Mucosa of descending colon (tissue), 3 donors: ENCODE measurements at places on chromosomes 2 and 18. TPM values are rescaled to one million over a fixed set of nuclear protein-coding genes. Genes with fewer than 3 reads are reported as not detected.

Gene KCNG2
- not detected for total RNA-seq

Gene IL1R1
- 17.8 TPM for total RNA-seq

- no peak for DNase-seq
Measured at GRCh38 chr2:212904646-212905045, 246.8 kb downstream of the IKZF2 start.

DNA sequence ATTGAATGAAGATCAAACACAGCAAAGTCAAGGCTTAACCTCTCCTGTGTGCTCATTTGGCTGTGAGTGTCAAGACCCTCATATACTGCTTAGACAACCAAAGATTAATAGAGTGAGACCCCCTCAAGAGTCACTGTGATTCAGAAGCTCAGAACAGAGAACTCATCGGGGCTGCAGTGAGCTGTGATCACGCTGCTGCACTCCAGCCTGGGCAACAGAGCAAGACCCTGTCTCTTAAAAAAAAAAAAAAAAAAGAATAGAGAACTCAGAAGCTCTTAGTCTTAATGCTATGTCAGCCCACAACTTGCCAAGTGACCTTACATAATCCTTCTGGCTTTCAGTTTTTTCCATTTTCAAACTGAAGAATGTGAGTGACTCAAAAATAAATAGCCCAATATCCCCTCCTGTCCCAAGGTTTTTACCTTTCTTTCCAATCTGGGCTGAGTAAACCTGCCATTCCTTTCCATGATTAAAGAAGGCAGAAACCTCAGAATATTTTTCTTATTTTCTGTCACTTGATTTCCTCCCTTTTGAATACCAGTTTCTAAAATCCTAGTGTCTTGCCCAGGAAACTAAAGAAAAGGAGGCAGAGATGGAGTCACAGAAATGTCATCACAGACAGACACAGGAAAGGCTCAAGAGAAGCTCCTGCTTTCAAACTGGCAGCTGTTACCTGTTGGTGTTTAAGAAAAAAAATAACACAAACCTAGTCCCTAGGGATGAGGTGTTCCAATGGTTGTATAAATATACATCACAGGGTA is 102.4 kb downstream of the CACNB4 start:
- DNase-seq, result no peak

- no peak for DNase-seq
Measured at GRCh38 chr2:23280401-23280800, 104.6 kb upstream of the KLHL29 start.

Gene EGR4
- not detected for total RNA-seq

- DNase-seq, result no peak
Measured at GRCh38 chr2:83572400-83572799, 886.7 kb downstream of the SUCLG1 start.

DNA sequence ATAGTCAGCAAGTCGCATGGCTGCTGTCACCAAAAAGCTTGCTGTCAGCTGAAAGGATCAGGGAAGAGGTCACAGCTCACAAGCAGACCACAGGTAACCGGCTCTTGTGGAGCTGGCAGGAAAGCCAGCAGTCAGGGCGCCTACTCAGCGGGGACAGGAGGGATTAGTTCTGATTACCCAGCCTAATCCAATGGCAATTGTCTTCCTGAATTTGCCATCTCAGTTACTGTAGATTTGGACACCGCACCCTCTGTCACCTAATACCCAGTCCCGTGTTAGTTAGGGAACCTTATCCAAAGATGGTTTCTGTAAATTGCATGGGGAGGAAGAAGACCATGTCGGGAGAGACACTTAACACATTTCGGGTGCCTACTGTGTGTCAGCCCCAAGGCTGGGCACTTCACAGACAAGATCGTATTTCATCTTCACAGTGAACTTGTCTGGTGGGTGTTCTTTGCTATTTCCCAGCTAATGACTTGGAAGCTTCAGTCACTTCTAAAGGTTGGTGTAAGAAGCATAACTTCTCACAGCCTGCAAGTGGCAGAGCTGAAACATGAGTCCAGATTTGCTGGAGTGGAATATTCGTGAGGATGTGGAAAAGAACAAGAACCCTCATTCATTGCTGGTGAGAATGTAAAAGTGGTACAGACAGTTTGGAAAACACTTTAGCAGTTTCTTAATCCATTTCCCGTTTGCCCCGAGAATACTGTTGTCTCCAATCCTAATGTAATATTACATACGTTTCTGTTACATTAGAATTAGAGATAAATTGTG is 9.9 kb downstream of the ALPK2 start:
- DNase-seq, result no peak

DNA sequence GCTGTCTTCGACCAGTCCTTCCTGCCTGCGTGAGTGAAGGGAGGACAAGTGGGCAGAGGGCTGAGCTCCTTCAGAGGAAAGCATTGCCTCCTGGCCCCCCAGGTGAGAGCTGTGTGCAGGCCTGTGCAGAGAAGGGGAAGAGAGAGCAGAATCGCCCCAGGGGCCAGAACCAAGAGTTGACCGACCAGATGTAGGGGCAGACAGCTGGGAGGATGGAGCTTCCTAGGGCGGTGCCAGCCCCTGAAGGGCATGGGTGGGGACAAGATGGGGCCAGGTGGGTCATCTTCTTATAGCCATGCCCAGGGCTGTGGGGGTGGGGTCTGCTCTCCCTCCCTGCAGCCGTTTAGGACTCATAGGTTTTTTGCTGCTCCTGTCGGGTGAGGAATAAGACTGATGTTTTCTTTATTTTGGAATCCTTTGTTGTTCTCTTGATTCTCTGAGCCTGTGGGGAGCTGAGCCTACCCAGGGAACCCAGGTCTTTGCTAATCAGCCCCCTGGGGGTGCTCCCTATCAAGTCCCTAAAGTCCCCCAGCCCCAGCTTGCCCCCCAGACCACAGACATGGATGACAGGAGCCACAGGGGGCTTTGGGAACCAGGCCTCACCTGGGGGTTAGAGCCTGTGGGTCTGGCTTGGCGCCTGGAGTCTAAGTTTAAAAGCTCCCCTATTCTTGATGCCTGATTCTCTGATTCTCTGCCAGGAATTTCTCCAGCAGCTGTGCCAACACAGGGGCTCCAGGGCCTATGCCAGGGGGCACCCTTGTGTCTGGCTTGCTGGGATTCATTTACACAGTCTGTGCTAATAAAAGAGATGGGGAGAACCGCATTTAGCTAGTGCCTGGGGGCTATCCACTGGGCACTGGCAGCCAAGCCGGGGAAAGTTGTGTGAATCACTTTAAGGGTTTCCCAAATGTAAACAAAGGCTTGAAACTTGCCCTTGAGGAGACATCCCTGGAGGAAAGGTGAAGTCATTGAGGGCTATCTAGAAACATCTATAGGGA is 9.3 kb upstream of the EFHD1 start:
- no peak for DNase-seq

Gene CAVIN2
- total RNA-seq, result 6.7 TPM

DNA sequence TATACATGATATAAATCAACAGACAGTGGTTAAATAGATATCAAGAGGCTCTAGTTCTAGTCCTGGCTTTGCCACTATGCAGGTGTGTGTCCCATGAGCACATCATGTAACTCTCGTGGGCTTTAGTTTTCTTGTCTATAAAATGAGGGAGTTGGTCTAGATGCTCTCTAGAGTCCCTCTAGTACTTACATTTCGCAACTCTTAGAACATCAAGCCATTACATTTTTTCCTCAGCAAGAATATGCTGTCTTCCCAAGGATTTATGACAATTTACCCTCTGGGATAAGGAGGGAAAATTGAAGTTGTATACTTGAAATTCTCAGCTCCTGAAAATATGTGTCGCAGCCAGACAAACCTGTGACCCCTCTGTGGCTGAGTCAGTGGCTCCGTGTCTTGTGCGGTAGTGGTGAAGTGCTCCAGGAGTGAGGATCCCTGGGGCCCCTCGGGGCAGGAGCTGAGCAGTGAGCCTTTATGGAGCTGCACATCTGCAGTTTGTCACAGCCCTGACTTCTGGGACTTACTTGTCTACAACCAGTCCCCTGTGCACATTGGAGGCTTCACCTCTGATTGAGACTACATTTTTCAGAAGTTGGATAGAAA is 6.8 kb downstream of the PKP4 start:
- DNase-seq, result no peak

GRCh38 chr2:103847276-103847675 is 1006.6 kb upstream of the POU3F3 start:
- DNase-seq, result no peak

DNA sequence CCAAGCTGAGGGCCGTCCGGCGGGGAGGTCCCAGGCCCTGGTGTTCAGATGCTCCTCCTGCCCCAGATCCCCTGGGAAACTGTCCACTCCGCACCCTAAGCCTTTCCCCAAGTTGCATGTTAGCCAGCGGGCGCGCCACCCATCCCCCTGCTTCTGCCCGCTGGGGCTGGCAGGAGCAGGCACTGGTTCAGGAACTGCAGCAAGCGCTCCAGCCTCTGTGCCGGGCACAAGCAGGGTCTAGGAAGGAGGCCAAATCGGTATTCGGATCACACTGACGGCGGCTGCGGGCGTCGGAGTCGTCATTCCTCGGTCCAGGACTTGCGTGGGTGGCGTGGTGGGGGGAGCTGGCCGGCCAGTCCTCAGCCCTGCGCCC is 53.7 kb downstream of the FAM168B start:
- DNase-seq, result no peak

DNA sequence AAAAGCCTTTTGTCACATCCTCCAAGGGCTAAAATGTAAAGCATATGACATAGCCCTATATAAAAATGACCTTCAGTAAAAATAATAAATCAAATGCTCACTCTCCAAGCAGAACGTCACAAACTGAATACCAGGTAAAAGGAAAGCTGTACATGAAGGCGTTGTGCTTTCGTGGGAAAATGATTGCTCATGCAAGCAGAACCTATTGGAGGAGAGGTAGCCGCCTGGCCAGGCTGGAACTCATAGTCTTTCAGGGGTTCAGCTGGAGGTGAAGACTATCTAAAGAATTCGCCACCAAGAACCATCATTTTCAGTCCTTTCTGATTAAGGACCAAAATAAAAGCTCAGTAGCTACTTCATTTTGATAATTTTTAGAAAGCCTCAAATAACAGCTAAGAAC is 44.7 kb downstream of the ANKRD44 start:
- no peak for DNase-seq

DNA sequence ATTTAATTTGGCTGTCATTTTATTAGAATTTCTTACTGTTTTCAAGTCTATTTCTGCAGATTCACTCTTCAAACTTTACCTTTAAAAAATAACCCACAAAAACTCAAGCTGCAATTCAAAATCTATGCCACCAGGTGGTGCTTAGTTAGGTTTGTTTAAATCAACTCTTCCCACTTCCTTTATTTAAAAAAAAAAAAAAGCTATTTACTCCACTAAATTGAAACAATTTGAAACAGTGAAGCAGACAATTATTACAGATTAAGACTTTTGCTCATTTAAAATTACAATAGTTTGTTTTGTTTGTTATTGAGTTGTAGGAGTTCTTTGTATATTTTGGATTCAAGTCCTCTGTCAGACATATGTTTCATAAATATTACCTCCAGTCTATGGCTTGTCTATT is 300.0 kb downstream of the PDE11A start:
- no peak for DNase-seq
